Activated naive CD8-positive, alpha-beta T cell treated with anti-CD3 and anti-CD28 coated beads for 36 hours (primary cell): ENCODE measurements at places on chromosomes 2 and 18. TPM values are rescaled to one million over a fixed set of nuclear protein-coding genes. Genes with fewer than 3 reads are reported as not detected.

The ZNF638 gene
- 65.5 TPM for total RNA-seq

DNA sequence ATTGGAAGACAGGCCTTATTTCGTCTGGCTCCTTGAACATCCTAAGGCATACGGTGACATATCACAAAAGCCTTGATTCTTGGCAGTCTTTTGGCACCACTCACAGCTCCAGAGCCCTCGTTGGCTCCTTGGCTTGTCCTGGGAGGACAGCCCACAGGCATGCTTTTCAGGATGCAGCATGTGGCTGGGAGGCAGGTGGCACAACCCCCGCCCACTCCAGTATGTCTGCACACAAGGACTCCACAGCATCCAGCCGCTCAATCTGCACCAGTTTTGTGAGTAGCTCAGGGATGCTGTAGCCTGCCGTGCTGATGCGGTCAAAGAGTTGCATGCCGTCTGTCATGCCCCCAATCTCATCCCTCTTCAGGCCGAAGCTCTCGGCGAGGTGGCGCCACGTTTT lies 92.3 kb downstream of the EDAR start:
- H3K4me3 ChIP-seq, result no peak overlapping the region
- H3K27me3 ChIP-seq, result no peaks in the 10 kb centered on the region
- H3K36me3 ChIP-seq, result peaks cover 70% of the 10 kb centered on the region
- H3K4me1 ChIP-seq, result peaks cover 10% of the 10 kb centered on the region
- no peak overlapping the region for H3K27ac ChIP-seq
- no peak for DNase-seq

DNA sequence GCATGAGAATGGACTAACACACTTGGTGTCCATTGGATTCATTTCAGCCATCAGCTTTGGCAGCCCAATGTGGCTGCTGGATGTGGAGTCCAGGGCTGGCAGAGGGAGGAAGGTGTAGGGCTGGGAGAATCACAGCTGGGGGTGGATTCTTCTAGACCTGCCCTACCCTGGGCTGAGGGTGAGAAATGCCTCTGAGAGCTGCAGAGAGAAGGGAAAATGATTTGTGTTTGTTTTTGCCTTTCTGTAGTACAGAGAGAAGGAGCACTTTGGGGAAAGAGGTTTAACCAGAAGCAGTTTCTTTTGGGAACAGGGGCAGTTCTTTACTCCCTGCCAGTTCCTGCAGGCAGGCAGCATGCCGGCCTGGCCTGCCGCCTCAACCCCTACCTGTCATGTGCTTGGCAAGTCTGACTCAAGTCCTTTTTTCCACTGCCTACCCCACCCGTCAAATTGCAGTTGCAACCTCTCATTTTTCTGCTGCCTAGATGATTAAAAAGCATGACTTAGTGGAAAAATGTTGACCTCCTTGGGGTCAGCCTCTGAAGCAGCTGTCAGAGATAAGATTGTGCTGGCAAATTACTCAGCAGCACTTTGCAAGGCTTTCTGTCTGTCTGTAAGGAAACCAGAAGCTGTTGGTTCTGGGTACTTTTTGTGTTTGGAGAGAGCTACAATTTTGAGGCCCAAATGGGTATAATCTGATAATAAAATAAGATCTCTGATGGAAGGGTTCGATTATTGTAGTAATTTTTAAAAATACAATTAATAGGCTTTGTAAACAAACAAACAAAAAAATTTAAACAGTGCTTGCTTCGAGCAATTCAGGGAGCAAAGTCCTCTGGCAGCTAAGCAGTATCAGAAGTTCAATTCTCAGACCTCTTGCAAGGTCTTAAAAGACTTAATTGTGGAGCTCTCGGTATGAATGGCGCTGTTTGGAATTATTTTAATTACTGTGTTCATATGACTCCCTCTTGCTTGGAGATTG lies 21.7 kb downstream of the LBH start:
- H3K27ac ChIP-seq, result peak overlapping the region; percentile 96
- H3K4me1 ChIP-seq, result peaks cover 95% of the 10 kb centered on the region
- peak overlapping the region; percentile 44 for H3K4me3 ChIP-seq

GRCh38 chr2:44510246-44510645 lies 148.5 kb downstream of the CAMKMT start:
- DNase-seq, result no peak
- no peak overlapping the region for H3K27ac ChIP-seq
- H3K27me3 ChIP-seq, result no peaks in the 10 kb centered on the region

DNA sequence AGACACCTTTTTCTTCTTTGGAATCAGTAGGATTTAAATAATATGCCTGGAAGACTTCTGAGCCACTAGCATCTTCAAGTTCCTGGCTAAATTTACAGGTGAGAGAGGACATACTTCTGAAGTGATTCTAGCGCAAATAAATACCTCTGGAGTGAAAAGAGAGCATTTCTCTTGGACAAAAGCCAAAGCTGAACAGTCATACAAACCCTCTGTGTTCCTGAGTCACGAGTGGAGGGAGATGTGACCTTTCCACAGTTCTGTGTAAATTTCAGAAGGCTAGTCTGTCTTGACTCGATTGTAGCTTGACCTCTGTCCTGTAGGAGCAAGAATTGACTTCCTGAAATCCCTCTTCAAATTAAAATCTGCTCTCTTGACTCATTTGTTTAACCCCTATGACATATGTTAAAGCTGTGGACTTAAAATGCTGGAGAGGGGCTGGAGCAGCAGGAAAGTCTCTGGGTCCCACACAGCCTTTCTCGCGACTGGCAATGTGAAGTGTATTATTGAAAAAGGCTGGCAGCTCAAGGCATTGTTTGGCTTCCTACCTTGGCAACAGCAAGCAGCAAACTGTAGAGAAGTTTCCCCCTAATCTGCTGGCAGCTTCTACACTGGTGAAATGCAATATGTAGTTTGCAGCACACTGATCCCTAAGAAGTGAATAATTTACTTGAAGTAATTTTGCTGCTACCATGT lies 79.6 kb upstream of the GCFC2 start:
- no peak for DNase-seq
- H3K36me3 ChIP-seq, result no peaks in the 10 kb centered on the region
- no peak overlapping the region for H3K27ac ChIP-seq
- peaks cover 11% of the 10 kb centered on the region for H3K27me3 ChIP-seq
- no peak overlapping the region for H3K4me3 ChIP-seq

The PJVK gene
- total RNA-seq, result 3.4 TPM

- no peaks in the 10 kb centered on the region for H3K4me1 ChIP-seq
- DNase-seq, result no peak
- peaks cover 6% of the 10 kb centered on the region for H3K36me3 ChIP-seq
- peaks cover 20% of the 10 kb centered on the region for H3K27me3 ChIP-seq
These were observed 53.0 kb downstream of the SKA1 start for GRCh38 chr18:50427896-50428295.

The DNAJC5G gene
- not detected for total RNA-seq

The EPC2 gene
- 23.9 TPM for total RNA-seq

The LIMS3 gene
- total RNA-seq, result 0.72 TPM

GRCh38 chr2:26559044-26559405 lies 81.1 kb upstream of the OTOF start:
- H3K36me3 ChIP-seq, result no peaks in the 10 kb centered on the region
- no peak for DNase-seq
- no peak overlapping the region for H3K4me3 ChIP-seq
- no peak overlapping the region for H3K27ac ChIP-seq
- H3K4me1 ChIP-seq, result peaks cover 2% of the 10 kb centered on the region

GRCh38 chr2:221484761-221485502 lies 87.2 kb downstream of the EPHA4 start:
- no peak overlapping the region for H3K4me3 ChIP-seq
- no peak overlapping the region for H3K27ac ChIP-seq
- no peak for DNase-seq
- no peaks in the 10 kb centered on the region for H3K27me3 ChIP-seq
- no peaks in the 10 kb centered on the region for H3K4me1 ChIP-seq

DNA sequence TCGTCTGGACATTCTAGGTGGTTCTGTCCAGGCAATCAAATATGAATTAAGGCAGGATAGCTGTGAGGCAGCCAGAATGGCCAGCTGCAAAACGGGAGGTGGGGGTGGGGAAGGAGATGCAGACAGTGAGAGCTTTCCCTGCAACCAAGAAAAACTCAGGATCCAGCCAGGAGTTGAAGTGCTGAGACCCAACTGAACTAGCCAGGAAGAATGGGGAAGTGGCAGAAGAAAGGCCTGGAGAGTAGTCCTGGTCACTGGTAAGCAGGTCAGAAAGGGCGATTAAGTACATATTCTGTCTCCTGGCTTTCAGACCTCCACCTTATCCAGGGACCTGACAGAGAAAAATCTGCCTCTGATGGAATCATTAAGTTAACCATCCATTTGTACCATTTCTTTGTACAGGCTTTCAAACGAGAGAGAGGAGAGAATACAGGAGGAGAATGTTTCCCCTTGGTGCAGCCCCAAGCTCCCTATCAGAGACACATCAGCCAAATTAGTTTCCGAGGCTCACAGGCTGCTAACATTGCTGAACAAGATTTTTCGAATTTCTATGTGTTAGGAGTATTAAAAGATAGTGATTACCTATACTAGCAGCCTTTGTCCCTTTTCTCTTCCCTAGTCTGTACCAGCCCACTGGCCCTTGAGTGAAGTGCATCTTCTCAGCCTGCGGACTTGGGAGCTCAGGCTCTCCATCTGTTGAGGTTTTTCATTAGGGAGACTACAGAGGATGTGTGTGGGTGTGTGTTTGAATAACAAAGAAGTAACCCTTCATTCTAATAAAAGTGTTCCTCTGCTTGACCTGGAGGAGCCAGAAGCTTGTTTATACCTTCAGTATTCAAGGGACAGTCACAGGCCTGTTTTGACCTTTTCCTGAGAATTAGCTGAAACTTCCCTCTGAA lies 12.5 kb upstream of the HOXD1 start:
- H3K36me3 ChIP-seq, result peaks cover 1% of the 10 kb centered on the region
- peaks cover 100% of the 10 kb centered on the region for H3K27me3 ChIP-seq
- H3K27ac ChIP-seq, result no peak overlapping the region
- no peak for DNase-seq

DNA sequence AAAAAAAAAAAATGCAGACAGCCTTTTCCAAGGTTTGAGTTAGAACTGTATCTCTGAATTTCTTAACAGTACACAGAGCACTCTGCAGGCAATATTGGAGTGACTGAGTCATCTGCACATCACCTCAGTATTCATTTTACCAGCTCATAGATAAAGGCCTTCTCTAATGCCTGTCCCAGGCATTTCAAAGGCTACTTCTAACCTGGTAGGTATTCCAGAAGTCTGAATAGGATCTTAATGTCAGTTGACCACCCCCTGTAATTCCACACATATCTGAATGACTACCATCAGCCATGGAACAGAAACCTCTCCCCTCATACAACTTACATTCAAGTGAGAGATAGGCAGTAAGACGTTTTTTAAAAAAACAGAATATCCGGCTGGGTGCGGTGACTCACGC lies 9.0 kb downstream of the METTL21A start:
- H3K4me1 ChIP-seq, result peaks cover 17% of the 10 kb centered on the region
- H3K27ac ChIP-seq, result no peak overlapping the region
- H3K4me3 ChIP-seq, result no peak overlapping the region
- peaks cover 46% of the 10 kb centered on the region for H3K36me3 ChIP-seq
- DNase-seq, result no peak

- no peaks in the 10 kb centered on the region for H3K27me3 ChIP-seq
- H3K36me3 ChIP-seq, result peaks cover 3% of the 10 kb centered on the region
- DNase-seq, result no peak
- no peak overlapping the region for H3K4me3 ChIP-seq
- H3K27ac ChIP-seq, result no peak overlapping the region
- H3K4me1 ChIP-seq, result peaks cover 2% of the 10 kb centered on the region
These were observed 95.4 kb downstream of the MAP2 start for GRCh38 chr2:209519271-209519670.

- H3K4me1 ChIP-seq, result peaks cover 2% of the 10 kb centered on the region
- H3K27ac ChIP-seq, result no peak overlapping the region
- H3K36me3 ChIP-seq, result no peaks in the 10 kb centered on the region
These were observed 20.1 kb downstream of the GPR35 start for GRCh38 chr2:240645346-240645745.

- H3K27me3 ChIP-seq, result peaks cover 4% of the 10 kb centered on the region
- peak overlapping the region; percentile 93 for H3K27ac ChIP-seq
- peaks cover 2% of the 10 kb centered on the region for H3K36me3 ChIP-seq
These were observed 2.4 kb upstream of the FOSL2 start for GRCh38 chr2:28390241-28390745.

DNA sequence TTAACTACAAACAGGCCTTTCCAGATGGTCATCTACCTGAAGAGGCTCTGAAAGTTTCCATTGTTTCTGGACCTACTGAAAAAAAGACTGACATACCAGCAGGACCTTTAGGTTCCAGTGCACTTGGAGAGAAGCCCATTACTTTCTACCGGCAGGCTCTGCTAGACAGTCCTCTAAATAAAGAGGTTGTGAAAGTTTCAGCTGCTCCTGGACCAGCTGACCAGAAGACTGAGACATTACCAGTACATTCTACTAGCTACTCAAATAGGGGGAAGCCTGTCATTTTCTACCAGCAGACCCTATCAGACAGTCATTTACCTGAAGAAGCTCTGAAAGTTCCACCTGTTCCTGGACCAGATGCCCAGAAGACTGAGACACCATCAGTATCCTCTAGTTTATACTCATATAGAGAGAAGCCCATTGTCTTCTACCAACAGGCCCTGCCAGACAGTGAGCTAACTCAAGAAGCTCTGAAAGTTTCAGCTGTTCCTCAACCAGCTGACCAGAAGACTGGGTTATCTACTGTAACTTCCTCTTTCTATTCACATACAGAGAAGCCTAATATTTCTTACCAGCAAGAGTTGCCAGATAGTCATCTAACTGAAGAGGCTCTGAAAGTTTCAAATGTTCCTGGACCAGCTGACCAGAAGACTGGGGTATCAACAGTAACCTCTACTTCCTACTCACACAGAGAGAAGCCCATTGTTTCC lies 65.8 kb downstream of the ALMS1 start:
- H3K4me3 ChIP-seq, result no peak overlapping the region
- no peaks in the 10 kb centered on the region for H3K4me1 ChIP-seq
- DNase-seq, result no peak
- H3K36me3 ChIP-seq, result peaks cover 50% of the 10 kb centered on the region
- no peaks in the 10 kb centered on the region for H3K27me3 ChIP-seq

GRCh38 chr2:53091183-53091582 lies 676.4 kb upstream of the CHAC2 start:
- H3K4me3 ChIP-seq, result no peak overlapping the region
- no peaks in the 10 kb centered on the region for H3K4me1 ChIP-seq
- no peak for DNase-seq

GRCh38 chr2:197235711-197236110 lies 74.9 kb downstream of the ANKRD44 start:
- no peaks in the 10 kb centered on the region for H3K27me3 ChIP-seq
- peaks cover 35% of the 10 kb centered on the region for H3K36me3 ChIP-seq
- DNase-seq, result no peak
- peaks cover 84% of the 10 kb centered on the region for H3K4me1 ChIP-seq
- H3K27ac ChIP-seq, result peak overlapping the region; percentile 91

- H3K36me3 ChIP-seq, result no peaks in the 10 kb centered on the region
- H3K4me1 ChIP-seq, result no peaks in the 10 kb centered on the region
- DNase-seq, result no peak
- H3K4me3 ChIP-seq, result no peak overlapping the region
These were observed 35.8 kb downstream of the HS1BP3 start for GRCh38 chr2:20615068-20615465.

The ANKAR gene
- total RNA-seq, result 2.4 TPM

- no peak for DNase-seq
- no peaks in the 10 kb centered on the region for H3K36me3 ChIP-seq
- peaks cover 17% of the 10 kb centered on the region for H3K4me1 ChIP-seq
- no peak overlapping the region for H3K27ac ChIP-seq
These were observed 22.3 kb downstream of the IL1B start for GRCh38 chr2:112814278-112814677.
